Activated naive CD8-positive, alpha-beta T cell treated with anti-CD3 and anti-CD28 coated beads, Interleukin-2, amount 10 ng/mL, durations not matched to agents 7 days and 5 days (primary cell): ENCODE measurements at places on chromosomes 2 and 18. TPM values are rescaled to one million over a fixed set of nuclear protein-coding genes. Genes with fewer than 3 reads are reported as not detected.

MPP4 gene
- total RNA-seq = not detected

TRIM54 gene
- not detected for total RNA-seq

TRABD2A gene
- 85.5 TPM for total RNA-seq

PIKFYVE gene
- total RNA-seq = 38.7 TPM

GKN2 gene
- total RNA-seq = not detected

ANXA4 gene
- 41.2 TPM for total RNA-seq

FLACC1 gene
- total RNA-seq = 2.9 TPM

CEBPZ gene
- 66.5 TPM for total RNA-seq

- no peak for DNase-seq
- no peaks in the 10 kb centered on the region for H3K4me1 ChIP-seq
- H3K4me3 ChIP-seq = no peak overlapping the region
- H3K27me3 ChIP-seq = no peaks in the 10 kb centered on the region
Observed at GRCh38 chr2:36889795-36890194, 76.5 kb downstream of the STRN start.

DNA sequence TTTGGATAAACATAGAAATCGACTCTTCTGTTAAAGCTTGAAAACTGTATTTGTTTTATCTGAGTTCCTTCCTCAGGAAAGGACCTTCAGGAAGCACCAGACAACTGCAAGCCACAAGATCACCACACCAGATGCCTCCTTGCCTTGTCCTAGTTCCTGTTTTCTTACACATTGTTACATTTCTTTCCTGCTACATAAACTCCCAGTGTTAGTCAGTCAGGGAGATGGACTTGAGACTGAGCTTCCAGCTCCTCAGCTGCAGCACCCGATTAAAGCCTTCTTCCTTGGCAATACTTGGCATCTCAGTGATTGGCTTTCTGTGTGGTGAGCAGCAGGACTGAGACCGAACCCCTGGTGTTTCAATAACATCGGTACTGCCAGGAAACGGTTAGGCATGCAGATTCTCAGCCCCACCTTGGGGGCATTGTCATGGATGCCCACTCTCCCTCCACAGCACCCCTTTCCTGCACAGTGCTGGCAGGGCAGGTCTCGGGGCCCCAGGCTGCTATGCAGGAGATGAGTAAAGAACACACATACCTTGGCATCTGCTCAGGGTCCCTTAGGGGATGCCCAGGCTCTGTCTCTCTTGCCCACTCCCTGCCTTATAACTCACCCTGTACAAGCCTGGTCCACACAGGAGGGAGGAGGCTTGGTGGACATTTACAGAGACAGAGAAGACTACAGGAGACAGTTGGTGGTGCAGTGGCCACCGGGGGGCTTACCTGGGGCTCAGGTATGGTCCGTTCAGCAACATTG is 32.6 kb downstream of the ANKMY1 start:
- no peak for DNase-seq
- no peak overlapping the region for H3K27ac ChIP-seq
- H3K4me3 ChIP-seq = no peak overlapping the region

DNA sequence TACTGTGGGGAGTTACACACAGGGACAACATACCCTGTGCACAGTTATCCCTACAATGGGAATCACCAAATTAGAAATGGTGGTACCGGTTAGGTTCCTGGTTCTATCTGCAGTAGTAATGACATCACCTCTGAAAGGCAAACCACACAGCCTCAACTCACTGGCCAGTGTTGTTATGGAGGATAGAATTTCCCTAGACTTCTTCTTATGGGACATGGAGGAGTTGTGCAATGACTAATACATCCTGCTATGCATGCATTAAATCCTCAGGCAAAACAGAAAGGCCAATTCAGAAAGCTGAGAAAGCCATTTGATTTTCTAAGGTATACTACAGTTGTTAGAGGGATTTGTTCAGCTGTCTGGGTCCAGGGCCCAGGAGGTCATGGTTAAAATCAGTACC is 439.3 kb downstream of the TMX3 start:
- H3K27me3 ChIP-seq = no peaks in the 10 kb centered on the region
- H3K27ac ChIP-seq = no peak overlapping the region
- H3K4me3 ChIP-seq = no peak overlapping the region
- no peak for DNase-seq
- no peaks in the 10 kb centered on the region for H3K4me1 ChIP-seq
- no peaks in the 10 kb centered on the region for H3K36me3 ChIP-seq

- no peak overlapping the region for H3K27ac ChIP-seq
- peaks cover 12% of the 10 kb centered on the region for H3K4me1 ChIP-seq
- no peak for DNase-seq
- no peak overlapping the region for H3K4me3 ChIP-seq
- no peaks in the 10 kb centered on the region for H3K27me3 ChIP-seq
- H3K36me3 ChIP-seq = no peaks in the 10 kb centered on the region
Observed at GRCh38 chr2:100239486-100240210, 82.7 kb downstream of the LONRF2 start.

DNA sequence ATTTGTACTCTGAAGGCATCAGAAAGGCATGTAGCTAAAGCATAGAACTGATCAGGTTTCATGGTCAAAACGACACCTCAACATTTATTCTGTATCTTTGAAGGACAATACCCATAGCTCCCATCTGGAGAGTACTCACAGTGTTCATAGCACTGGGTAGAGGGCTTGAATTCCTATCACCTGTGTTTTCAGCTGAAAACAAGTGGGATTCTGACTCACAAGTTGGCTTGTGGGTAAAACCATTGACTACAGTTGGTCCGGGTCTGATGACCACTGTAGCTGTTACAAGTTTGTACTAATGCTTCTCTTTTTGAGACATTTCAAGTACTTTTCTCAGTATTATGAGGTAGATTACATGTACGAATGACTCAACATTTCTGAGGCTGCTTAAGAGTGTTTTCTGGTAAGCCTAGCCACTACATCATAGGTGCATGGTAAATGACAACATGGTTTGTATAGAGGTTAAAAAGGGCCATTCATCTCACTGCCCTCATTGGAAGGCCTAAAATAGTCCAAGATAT is 68.6 kb upstream of the PELI1 start:
- H3K27me3 ChIP-seq = no peaks in the 10 kb centered on the region
- H3K36me3 ChIP-seq = peaks cover 3% of the 10 kb centered on the region
- H3K4me3 ChIP-seq = peak overlapping the region; percentile 34
- H3K27ac ChIP-seq = peak overlapping the region; percentile 37
- H3K4me1 ChIP-seq = peaks cover 37% of the 10 kb centered on the region

GRCh38 chr18:75959150-75959549 is 531.6 kb upstream of the SMIM21 start:
- no peak overlapping the region for H3K4me3 ChIP-seq
- H3K27me3 ChIP-seq = peaks cover 2% of the 10 kb centered on the region
- no peak for DNase-seq
- no peak overlapping the region for H3K27ac ChIP-seq

DNA sequence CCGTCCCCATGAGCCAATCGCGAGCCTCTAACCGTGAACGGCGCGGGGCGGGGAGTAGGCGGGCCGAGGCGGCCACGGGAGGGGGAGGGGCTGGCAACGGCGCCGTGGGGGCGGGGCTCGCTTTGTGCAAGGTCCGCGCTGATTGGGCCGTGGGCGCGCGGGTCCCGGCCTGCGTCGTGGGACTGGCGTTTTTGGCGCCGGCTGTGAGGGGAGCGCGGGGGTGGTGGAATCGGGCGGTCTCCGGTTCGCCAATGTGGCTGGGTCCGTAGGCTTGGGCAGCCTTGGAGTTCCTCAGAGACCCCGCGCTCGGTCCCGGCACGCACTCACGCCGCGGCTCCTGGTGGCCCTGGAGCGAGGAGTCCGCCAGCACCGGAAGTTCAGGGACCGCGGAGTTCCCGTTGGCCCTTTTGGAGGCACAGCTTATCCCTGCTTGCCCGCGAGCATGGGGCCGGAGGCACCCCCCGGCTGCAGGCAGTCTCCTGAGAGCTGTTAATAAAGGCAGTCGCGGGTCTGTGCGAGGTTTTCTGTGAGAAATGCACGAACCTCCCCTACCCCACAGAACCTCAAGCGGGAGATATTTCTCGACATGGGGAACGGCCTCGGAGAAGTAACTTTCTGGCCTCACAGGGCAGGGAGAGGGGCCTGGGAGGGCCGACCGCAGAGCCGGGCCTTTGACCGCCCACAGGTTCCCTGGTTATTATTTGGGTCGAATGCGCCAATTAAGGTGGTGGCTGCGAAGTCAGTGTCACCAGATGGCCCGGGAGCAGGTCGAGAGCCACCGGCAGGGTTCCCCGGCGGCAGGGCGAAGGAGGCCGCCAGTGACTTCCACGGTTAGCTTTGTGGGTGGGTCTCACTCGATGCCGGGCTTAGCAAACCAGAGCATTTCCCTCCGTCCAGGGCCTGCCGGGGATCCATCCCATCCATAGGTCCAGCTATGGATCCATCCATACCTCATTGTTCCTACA is 574 bp upstream of the NCL start:
- peaks cover 34% of the 10 kb centered on the region for H3K36me3 ChIP-seq
- peak overlapping the region; percentile 99 for H3K4me3 ChIP-seq
- peak; percentile 98 for DNase-seq

- no peak overlapping the region for H3K4me3 ChIP-seq
- H3K27me3 ChIP-seq = no peaks in the 10 kb centered on the region
- peaks cover 36% of the 10 kb centered on the region for H3K36me3 ChIP-seq
- H3K4me1 ChIP-seq = peaks cover 2% of the 10 kb centered on the region
- no peak for DNase-seq
Observed at GRCh38 chr2:179950391-179950790, 56.7 kb downstream of the CWC22 start.

GRCh38 chr2:78024996-78025395 is 502.8 kb upstream of the LRRTM4 start:
- no peaks in the 10 kb centered on the region for H3K36me3 ChIP-seq
- no peaks in the 10 kb centered on the region for H3K27me3 ChIP-seq
- no peak overlapping the region for H3K4me3 ChIP-seq
- H3K27ac ChIP-seq = no peak overlapping the region

DNA sequence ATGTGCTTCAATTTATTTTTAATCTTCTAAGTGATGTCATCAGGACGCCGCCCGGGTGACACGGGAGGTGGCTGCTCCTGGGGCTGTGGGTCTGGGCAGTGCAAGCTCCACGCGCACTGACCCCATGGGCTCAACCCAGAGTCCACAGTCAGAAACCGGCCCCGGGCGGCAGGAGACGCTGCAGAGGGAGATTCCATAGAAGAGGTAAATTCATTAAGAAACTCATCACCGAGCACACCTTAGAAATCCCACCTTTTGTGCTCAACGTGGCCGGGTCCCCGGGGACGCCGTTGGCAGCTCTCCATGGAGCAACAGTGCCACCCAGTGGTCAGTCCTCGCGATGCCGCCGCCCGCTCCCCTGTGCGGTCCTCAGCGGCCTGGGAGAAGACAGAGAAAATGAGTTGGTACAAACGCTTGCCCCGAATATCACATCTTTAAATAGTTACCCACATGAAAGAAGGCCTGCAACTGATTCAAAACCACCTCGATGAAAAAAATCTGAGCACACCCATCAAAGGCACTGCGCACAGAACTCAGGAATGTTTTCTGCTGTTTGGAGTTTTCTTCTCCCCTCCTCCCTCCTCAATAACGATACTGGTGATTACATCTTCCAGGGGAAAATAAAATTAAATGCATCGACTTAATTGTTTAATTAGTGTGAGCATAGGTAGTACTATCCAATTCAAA is 92.6 kb downstream of the CMPK2 start:
- DNase-seq = peak; percentile 85
- H3K36me3 ChIP-seq = no peaks in the 10 kb centered on the region
- H3K4me3 ChIP-seq = no peak overlapping the region

DNA sequence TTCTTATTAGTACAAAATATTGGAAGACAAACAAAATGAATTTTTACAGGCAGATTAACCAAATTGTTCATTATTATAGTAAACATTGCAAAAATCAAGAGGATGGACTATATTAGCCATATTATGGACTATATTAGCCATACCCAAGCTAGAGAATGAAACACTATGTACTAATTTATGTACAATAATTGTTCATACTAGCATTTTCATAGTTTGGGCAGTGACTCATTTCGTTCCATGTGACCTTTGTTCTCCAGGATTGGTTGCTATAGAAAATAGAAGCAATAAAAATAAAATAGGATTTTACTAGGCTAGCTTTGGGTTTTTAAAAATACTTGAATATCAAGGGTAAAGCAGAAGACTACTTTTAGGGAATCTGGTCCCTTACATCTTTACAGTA is 176.8 kb downstream of the ZEB2 start:
- H3K27me3 ChIP-seq = no peaks in the 10 kb centered on the region
- H3K36me3 ChIP-seq = peaks cover 5% of the 10 kb centered on the region
- no peak overlapping the region for H3K4me3 ChIP-seq

DNA sequence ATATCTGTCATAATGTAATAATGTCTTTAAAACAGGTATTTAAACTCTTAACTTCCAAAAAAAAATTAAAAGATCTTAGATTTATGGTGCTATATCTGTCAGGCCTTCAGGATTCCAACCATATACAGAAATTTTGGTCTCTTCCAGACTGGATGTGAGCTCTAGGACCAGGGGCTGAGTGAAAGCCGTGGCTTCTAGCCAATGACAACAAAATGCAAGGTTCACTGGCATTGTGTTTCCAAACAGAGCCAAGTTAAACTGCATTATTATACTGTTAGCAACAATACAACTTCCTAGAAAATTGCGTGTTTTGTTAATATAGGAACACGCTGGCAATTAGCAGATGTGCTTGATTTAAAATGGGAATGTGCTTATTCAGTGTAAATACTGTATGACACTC is 809.8 kb upstream of the SOX11 start:
- H3K27me3 ChIP-seq = no peaks in the 10 kb centered on the region
- H3K4me3 ChIP-seq = no peak overlapping the region
- no peak overlapping the region for H3K27ac ChIP-seq
- DNase-seq = no peak
- H3K36me3 ChIP-seq = no peaks in the 10 kb centered on the region

GRCh38 chr2:23509596-23510292 is 124.8 kb downstream of the KLHL29 start:
- peaks cover 19% of the 10 kb centered on the region for H3K4me1 ChIP-seq
- no peak overlapping the region for H3K27ac ChIP-seq
- H3K27me3 ChIP-seq = peaks cover 42% of the 10 kb centered on the region
- no peak overlapping the region for H3K4me3 ChIP-seq

- no peaks in the 10 kb centered on the region for H3K4me1 ChIP-seq
- peaks cover 13% of the 10 kb centered on the region for H3K27me3 ChIP-seq
- H3K4me3 ChIP-seq = no peak overlapping the region
- DNase-seq = no peak
Observed at GRCh38 chr2:229688141-229688540, 26.2 kb downstream of the DNER start.

- no peak for DNase-seq
- H3K4me1 ChIP-seq = peaks cover 2% of the 10 kb centered on the region
- no peaks in the 10 kb centered on the region for H3K27me3 ChIP-seq
- H3K36me3 ChIP-seq = no peaks in the 10 kb centered on the region
Observed at GRCh38 chr2:85911814-85912692, 23.3 kb upstream of the ST3GAL5 start.
